ENCODE measurements at places on chromosomes 7 and 10. TPM values are rescaled to one million over a fixed set of nuclear protein-coding genes. Genes with fewer than 3 reads are reported as not detected.

- DNase-seq, result no peak
Observed at GRCh38 chr7:102988631-102989560, 76.1 kb downstream of the LRRC17 start.

DNA sequence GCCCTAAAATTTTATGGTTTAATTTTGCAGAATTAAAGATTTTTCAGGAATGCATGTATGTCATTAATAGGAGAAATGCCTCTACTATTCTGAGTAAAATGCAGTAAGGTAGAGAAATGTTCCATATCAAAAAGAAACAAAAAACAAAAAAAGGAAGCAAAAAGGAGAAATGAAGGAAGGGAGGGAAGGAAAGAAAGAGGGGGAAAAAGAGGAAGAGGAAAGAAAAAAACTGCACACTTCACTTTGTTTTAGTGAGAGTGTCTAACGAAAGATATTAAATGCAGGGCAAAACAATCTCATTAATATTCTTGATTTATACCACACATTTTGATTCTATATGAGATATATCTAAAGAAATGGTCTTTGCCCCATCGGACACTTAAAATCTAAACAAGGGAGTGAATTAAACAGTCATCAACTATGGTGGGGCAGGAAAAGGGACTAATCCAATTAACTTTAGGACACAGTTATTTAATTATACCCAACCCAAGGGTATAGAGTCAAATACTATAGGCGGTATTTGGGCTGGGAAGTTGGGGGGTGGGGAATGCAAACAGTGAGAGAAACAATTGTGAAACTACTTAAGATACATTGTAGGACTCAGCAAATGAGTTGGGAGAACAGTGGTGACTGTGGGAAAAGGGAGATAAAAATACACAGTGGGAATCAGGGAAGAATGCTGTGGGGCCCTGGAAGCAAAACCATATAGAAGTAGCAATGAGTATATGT, 27.0 kb downstream of the IMMP2L start:
- no peak for DNase-seq

DNA sequence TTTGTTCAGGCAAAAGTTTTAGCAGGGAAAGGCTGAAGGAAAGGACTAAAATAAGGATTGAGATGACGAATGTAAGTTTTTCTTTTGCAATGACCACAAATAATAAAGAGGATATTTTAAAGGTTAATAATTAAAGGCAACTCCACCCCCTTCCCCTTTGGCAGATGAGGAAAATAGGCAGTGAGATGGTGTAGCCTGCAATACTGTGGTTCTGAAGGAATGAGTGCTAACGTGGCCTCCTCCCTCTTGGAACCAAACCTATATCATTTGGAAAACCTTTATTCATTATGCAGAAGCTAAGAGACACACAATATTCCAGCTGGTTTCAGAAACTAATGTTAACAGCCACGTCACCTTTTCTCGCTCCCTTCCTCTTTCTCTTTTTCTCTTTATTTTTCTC, 70.9 kb upstream of the COL1A2 start:
- no peak for DNase-seq

Gene GALNT11
- total RNA-seq, result 48.7 TPM

Gene BTBD16
- total RNA-seq, result 0.82 TPM

Gene NAT16
- total RNA-seq, result 0.15 TPM

Measured in Panc1 (cell line).